ENCODE measurements at places on chromosomes 13 and 19. TPM values are rescaled to one million over a fixed set of nuclear protein-coding genes. Genes with fewer than 3 reads are reported as not detected.

The MEF2B gene
- total RNA-seq: not detected

GRCh38 chr13:75749407-75749806 is 113.3 kb downstream of the LMO7 start:
- DNase-seq: no peak

DNA sequence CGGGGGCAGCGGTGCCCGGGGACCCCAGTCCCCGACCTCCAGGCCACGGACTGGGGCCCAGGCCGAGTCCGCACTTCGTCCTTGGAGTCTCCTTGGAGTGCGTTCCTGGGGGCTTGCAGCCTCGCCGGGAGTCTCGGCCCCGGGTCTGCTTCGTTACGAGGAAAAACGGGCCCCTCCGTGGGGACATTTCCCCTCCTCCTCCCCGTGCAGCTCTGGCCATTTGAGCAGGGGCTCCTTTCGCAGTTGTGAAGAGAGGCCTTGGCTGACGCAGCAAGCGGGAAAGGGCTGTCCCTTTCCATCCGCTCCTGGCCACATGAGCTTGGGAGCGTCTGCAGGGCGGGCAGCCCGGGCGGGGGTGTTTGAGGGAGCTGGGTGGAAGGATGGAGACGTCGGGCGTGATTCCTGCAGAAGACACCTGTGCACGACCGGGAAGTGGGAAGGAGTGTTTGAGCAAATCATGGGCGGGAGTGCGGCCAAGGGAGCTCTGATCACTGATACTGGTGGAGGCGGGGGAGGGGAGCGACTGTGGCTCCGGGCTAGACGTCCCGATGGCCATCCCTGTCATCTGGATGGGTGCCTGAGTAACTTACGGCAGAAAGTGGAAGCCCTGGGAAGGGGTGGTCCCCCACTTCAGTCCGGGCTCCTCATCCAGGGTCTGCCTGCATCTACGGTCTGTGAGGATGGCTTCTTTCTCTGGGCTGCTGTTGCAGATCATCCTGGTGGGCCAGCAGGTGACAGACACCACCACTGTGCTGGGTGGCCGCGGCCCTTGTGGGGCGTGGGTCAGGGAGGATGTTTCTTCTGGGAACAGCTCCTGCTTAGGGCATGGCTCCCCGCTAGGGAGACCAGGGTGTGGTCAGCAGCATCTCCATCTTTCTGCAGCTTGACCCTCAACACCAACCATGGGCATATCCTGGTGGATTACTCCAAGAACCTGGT is 736 bp downstream of the GPI start:
- peak; percentile 43 for DNase-seq

- peak; percentile 97 for DNase-seq
Measured at GRCh38 chr13:101751488-101751887, 299.0 kb downstream of the ITGBL1 start.

DNA sequence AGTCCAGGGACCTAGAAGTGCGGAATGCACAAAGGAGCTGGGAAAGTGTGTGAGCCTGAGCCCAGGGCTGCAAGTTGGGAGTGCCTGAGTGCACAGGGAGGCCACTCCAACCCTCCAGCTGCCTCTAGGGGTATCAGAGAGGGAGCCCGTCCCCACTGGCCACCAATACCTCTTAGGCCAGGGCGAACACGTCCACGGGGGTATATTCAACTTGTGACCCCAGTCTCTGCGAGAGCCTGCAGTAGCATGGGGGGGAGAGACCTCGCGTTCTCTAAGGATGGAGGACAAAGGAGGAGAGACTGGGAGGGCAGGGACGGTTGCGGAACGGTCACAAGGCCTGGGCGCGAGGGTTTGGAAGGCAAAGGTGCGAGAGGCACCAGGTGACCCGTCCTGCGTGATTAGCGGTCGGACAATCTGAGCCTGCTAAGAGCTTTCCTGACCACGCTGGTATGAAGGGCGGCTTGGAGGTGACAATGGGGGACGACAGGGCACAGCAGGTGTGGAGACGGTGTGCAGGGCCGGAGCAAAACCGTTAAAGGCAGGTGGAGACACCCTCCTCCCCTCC is 676 bp downstream of the CD320 start:
- no peak for DNase-seq

- no peak for DNase-seq
Measured at GRCh38 chr13:34620074-34620850, 321.8 kb upstream of the NBEA start.

- DNase-seq: peak; percentile 97
Measured at GRCh38 chr19:41373993-41374392, 2.3 kb upstream of the TMEM91 start.

The MUC16 gene
- under 0.01 TPM for total RNA-seq

- no peak for DNase-seq
Measured at GRCh38 chr19:29953352-29954247, 11.6 kb downstream of the URI1 start.

- DNase-seq: peak; percentile 63
Measured at GRCh38 chr13:47672245-47673008, 328.6 kb downstream of the SUCLA2 start.

DNA sequence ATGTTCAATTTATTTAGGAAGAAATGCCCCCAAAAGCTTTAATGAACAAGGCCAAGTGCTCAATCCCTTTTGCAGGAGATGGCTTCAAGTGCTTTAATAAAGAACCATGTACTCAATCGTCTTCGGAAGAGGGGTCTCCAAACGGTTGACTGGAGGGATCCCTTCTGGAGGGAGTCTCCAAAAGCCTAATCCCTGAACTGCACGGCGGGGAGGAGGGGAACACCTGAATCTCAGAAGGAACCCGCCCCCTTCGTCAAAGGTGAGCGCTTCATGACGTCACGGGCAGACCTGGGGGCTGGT is 505 bp downstream of the PAF1 start:
- no peak for DNase-seq

The GPC6 gene
- total RNA-seq: 6.0 TPM

DNA sequence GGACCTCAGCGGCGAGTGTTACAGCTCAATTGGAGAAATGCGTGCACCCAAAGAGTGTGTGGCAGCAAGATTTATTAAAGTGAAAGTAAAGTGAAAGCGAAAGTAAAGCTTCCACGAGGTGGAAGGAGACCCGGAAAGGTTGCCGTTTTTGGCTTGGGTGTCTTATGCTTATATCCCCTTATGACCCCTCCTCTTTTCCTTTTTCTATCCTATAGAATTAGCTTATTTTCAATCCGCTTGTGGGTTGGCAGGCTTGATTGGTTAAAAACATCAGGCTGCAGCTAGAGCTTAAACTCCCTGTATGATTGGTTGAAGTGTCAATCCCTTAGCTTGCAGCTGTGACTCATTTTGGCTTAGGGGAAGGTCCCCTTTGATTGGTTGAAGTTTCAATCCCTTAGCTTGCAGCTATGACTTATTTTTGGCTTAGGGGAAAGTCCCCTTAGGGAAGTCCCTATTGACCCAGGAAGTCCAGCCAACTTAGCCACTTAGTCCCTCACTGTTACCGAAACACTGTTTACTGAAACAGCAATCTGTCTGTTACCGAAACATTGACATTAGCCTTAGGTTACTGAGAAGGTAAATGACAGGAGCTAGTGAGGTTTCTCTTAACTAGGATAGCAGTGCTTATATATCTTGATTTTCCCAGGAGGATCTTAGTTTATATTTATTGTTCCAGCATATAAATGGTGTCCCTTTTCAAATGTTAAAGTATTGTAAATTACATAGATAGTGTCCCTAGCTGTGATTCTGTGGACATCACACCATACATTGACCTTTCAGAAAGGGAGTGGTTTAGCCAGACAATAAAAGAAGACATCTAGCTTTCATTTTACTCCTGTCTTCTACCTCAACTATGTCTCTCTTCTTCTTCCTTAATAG is 575.8 kb downstream of the DACH1 start:
- DNase-seq: peak; percentile 62

The ZNF626 gene
- 13.4 TPM for total RNA-seq

- no peak for DNase-seq
Measured at GRCh38 chr13:50070186-50070585, 54.9 kb downstream of the KCNRG start.

The MBD3L2B gene
- not detected for total RNA-seq

- no peak for DNase-seq
Measured at GRCh38 chr13:100480676-100481075, 107.9 kb downstream of the GGACT start.

DNA sequence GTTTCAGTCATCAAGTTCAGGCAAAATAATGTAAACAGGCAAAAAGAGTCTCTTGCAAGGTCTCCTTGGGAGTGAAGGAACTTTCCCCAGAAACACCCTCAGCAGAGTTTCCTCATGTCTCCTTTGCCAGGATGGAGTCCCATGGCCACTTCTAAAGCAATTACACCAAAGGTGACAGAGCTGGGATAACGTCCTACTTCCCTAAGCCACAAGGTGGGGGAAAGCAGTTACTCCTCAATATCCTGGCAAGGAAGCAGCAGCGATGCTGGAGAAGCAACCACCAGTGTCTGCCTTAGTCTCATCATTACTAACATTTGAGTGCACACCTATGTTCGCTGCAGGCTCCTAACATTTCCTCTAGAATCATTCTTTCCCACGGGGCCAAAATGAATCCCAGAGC is 88.6 kb downstream of the UBL3 start:
- no peak for DNase-seq

GRCh38 chr13:67771106-67771505 is 541.0 kb upstream of the PCDH9 start:
- DNase-seq: no peak

GRCh38 chr19:29823581-29824330 is 12.0 kb downstream of the CCNE1 start:
- DNase-seq: no peak

DNA sequence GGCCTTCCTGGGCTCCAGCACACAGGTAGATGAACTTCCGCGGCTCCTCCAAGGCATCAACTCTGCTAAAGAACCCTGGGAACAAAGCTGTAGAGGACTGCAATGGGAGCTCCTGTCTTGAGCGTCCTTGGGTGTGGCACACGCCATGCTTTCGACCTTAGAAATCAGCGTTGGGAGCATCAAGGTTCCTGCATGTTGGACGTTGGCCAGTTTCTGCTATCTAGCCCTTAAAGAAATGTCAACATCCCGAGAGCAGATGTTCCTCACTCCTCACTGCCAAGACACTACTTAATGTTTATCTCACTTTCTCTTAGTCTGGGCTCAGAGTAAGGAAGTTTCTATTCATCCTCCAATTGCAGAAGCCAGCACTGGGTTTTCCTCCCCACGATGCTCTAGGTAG is 70.6 kb upstream of the MEDAG start:
- DNase-seq: peak; percentile 92

DNA sequence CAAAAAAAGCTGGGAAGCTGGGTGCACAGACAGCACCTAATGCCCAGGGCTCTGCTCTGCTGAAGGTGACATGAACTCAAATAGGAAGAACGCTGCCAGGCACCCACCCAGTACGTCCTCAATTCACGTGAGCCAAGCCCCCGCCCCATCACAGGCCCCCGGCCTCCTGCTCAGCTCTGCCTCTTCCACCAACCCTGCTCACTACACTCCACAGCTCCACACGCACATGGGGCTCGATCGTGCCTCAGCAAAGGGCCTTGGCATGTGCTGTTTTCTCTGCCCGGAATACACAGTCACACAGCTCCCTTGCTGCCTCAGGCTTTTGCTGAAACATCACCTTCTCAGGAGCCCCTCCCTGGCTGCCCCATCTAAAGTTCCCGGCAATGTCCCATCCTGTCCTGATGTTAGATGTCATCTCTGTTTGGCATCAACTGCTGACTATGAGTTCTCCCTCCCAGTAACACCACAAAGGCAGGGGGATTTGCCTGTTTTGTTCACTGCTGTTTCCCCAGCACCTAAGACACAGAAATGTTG is 2.3 kb downstream of the ATP13A1 start:
- DNase-seq: no peak

The ZNF415 gene
- 2.6 TPM for total RNA-seq

The GAPDHS gene
- total RNA-seq: not detected

DNA sequence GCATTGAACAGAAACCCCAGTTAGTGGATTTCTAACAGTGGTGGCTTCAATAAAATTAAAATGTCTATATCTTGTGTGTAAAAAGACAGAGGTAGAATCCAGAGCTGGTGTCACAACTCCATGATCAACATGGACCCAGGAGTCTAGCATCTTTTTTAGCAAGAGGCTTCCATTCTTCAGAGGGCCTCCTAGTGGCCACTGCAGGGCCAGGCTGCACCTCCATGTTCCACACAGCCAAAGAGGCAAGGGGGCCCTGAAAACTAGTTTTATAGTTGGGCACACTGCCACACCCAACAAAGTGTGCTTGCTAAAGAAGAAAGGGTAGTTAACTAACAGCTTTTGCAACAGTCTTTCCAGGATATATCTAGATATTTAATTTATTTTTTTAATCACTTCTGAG is 12.9 kb downstream of the N4BP2L1 start:
- no peak for DNase-seq

DNA sequence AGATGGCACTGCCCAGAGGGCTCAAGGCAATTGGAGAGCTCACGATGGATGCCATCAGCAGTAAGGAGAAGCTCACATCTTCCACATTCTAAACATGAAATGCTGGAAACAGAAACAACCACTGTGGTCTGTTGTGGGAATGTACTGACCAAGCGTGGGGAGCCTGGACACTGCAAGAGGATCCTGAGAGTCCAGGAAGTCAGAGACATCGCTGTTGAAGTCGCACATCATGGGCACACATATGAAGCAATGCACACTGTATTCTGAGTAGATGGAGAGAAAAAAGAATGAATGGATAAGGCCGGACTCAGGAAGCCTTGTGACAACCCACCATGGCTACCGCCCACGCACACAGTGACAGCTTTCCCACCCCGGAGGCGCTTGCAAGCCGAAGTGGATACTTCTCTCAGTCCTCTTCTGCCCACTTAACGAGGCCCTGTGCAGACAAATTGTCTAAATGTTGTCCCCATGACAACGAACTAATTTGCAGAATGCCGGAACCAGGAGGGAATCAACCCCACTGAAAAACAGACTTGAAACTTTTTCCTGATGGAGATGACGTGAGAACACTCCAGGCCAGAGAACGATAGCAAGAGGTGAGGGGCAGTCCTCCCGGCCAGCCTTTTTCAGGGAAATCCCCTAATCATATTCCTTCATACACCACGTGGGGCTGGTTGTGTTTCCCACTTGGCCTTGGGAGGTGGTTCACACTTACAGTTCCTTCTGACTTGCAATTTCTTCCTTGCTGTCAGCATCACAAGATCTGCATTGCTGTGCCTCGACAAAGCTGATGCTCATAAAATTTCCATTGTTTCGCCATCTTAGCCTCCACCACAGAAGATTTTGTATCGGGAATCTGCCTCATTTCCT is 109.6 kb upstream of the SERP2 start:
- DNase-seq: peak; percentile 52

DNA sequence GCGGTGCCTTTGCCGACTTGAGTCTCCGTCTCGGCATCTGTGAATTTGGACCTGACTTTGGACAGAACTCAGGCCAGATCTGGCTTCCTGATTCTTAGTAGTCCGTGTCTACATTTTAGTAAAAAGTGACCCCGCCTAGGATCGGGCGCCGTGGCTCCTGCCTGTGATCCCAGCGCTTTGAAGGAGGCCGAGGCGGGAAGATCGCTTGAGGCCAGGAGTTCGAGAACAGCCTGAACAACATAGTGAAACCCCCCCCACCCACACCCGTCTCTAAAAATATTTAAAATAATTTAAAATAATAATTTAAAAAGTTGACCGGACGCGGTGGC is 849 bp upstream of the TCF3 start:
- no peak for DNase-seq

DNA sequence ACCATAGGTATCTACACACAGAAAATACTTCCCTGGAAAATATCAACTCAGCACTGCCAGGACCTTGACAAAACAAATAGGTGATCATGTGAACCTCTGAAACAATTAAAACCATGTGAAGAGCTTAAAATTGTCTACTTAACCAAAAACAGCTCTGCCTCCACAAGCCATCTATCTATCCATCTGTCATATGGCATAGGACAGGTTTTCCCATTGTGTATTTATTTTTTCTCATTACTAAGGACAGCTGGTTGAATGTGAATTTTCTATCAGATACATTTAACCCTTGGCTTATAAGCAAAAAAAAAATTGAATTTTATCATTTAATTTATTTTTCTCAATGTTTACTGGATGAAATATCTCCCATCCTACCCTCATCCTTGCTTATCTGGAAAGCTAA is 279.5 kb downstream of the PCDH9 start:
- DNase-seq: no peak

The DHDH gene
- not detected for total RNA-seq
